ENCODE measurements at places on chromosomes 4 and X.

GRCh38 chrX:86023811-86024210, 23.5 kb downstream of the CHM start:
- DNase-seq = no peak

GRCh38 chrX:17497193-17497592, 122.2 kb downstream of the NHS start:
- no peak for DNase-seq

DNA sequence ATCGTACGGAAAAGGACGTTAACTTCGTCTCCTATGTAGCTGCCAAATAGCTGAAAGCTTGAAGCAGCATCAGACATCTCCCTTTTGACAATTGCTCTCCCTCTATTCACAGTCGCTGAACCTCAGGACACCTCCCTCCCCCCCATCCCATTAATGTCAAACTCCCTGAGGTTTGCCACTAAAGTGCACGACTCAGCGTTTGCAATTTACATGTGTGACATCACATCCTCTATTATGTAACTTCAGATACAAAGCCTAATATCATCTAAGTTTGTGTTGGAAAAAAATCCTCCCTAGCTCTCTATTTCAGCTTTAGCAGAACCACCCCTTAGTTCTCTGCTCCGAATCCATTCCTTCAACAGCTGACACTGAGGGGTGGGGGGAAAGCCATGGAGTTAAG, 5.5 kb upstream of the NR3C2 start:
- no peak for DNase-seq

DNA sequence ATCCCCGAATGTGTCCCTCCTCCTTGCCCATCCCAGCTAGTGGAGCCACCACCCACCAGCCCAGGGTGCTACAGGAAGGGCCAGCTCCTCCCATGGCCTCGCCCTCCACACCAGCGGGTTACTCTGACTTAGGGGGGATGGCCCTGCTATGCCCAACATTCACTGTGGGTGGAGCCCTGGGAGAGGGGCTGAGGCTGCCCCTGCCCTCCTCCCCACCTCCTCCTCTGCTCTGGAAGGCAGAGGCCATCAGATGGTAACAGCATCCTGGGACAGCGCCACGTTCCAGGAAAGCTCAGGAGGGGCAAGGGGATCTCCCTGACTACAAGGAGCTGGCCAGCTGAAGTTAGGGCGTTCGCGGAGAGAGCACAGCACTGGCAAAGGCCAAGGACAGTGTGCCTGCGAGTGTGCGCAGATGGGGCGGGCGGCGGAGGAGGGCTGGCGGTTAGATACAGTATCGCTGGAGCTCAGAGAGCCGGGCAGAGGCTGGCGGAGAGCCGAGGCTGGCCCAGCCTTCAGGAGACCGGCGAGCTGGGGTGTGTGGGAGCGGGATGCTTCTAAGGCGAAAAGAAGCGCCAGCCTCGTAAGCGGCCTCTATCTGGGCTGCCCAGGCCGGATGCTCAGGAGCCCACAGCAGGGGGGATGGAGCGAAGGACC, 1.5 kb downstream of the JAKMIP1 start:
- DNase-seq = peak; percentile 87

- DNase-seq = peak; percentile 1
These were observed 6.7 kb upstream of the ERCC6L start for GRCh38 chrX:72245461-72246089.

GRCh38 chr4:25863347-25863784, 578 bp upstream of the SEL1L3 start:
- no peak for DNase-seq

- DNase-seq = no peak
These were observed 67.1 kb downstream of the DCLK2 start for GRCh38 chr4:150145090-150145945.

Data from NK-92 treated with Interleukin-12 subunit alpha and Interleukin-12 subunit beta, amount 100 ng/mL, for 24 hours (cell line).